M059J (cell line): ENCODE measurements at places on chromosomes 5 and 9.

GRCh38 chr5:53950621-53951020 lies 359.8 kb downstream of the ARL15 start:
- no peak for DNase-seq

GRCh38 chr5:179123109-179123426 lies 62.9 kb downstream of the ZNF354C start:
- no peak for DNase-seq

DNA sequence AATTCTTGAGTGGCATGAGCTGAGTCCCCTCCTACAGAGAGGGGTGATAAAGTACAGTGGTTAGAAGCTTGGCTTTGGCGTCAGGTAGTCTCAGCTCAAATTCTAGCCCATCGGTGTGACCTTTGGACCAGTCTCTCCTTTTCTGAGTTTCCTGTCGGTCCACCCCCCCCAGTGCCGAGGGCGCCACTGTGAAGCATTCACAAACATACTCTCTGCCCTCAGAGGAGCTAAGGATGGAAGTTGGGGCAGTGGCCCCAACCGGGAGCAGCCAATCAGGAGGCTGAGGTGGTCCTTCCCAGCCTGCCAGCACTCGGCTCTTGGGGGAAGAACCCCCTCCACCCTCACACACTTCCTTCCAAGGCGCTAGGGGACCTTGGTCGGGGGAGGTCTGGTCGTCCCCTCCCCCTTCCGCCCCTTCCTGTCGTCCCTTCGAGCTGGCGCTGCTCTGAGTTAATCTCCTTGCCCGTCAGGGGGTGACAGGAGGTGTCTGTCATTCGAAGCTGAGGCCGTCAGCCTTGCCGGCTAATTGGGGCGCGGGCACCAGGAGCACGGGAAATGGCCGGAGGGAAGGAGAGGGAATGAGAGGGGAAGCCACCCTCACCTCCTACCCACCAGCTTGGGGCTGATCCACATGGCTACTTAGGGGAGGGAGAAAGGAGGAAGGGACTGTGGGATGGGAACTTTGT lies 53.0 kb downstream of the CXXC5 start:
- DNase-seq = no peak

GRCh38 chr5:58786035-58786434 lies 203.2 kb downstream of the RAB3C start:
- no peak for DNase-seq

- peak; percentile 86 for DNase-seq
Observed at GRCh38 chr9:98899408-98900056, 44.2 kb upstream of the COL15A1 start.

GRCh38 chr5:171416160-171417049 lies 3.0 kb upstream of the FGF18 start:
- no peak for DNase-seq

GRCh38 chr9:104104360-104104759 lies 10.3 kb downstream of the SMC2 start:
- DNase-seq = no peak

- peak; percentile 15 for DNase-seq
Observed at GRCh38 chr5:120806202-120806601, 342.1 kb downstream of the PRR16 start.

DNA sequence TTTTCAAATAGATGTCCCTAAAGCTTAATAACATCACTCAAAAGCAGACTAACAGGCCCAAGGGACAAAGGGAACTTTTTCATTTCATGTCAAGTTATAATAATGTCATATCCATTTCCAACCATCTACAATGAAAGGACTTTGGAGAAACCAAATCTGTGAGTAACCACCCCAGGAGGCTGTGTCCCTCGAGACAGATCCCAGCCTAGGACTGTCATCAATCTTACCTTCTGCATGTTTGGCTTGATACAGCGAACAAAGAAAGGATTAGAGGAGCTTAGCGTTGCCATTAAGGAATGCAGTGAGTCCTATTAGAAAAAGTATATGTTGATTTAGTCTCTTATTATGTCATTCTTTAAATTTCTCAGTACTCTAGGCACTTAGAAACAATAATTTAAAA lies 137.8 kb upstream of the RETREG1 start:
- DNase-seq = no peak

DNA sequence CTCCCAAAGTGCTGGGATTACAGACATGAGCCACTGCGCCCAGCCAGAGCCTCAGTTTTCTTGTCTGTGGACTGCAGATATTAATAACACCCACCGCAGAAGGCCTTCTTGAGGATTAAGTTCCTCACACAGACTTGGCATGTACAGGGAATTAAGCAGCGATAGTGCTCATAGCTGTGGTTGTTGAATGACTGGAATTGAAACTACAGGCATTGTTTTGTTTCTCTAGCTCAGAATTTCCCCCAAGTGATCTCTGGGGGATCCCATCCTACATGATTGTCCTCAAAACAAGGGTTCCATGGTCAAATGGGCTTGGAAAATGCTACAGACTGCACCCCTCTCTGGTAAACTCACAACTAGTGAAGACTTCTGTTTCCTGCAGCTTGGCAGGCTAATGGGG lies 44.2 kb upstream of the TDRD7 start:
- no peak for DNase-seq

- no peak for DNase-seq
Observed at GRCh38 chr9:33166231-33167083, 679 bp downstream of the B4GALT1 start.

DNA sequence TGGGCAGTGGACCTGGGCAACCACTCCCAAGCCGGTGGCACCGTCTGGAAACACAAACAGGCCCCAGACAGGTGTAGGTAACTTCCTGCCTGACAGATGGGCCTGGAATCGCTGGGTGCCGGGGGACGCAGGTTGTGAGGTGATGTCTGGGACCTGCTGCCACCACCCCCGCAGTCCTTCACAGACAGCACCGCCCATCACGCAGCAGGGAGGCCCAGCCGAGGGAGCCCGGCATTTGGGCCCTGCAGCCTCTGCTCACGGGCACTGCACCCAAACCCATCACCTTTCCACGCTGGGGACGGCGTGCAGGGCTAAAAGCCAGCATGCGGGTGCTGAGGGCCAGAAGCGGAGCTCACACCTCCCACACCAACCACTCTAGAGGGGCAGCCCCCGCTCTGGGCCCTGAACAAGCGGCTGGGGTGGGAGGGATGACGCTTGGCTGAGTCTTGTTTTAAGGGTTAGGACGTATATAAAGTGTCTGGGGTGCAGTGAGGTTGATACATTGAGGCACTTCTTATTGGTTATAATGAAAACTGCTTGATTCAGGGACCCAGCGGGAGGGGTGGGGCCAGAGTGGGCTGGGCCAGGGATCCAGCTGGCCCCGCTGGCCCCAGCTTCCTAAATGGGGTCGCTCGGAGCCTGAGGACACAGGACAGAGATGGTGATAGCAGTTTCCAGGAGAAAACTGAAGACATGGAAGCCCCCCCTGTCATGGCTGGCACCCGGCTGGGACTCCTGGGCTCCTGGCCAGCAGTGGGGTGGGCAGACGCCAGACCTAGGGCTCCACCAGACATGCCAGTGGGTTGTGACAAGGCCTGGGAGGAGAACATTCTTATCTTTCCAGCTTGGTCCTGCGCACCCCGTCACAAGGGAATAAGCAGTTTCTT lies 11.3 kb downstream of the MYMK start:
- no peak for DNase-seq

- peak; percentile 96 for DNase-seq
Observed at GRCh38 chr5:31408814-31409213, 123.1 kb downstream of the DROSHA start.

DNA sequence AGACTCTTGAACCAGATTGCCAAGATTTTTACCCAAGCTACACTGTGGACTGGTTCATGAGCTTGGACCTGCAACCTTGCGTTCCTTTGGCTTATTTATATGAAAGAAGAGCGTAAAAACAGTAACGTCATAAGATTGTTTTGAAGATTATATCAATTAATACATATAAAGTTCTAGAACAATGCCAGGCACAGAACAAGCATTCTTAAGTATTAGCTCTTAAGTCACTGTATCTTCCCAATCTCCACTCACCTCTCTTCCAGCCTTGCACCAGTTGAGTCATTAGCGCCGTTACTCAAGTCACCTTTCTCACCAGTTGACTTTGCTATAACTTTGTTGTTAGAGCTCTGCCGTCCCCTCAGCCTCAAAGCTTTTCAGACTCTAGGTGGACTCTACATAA lies 415.7 kb downstream of the PLK2 start:
- DNase-seq = no peak

GRCh38 chr5:118788351-118788750 lies 200.0 kb downstream of the DTWD2 start:
- no peak for DNase-seq

GRCh38 chr9:3018071-3018470 lies 174.2 kb upstream of the PUM3 start:
- no peak for DNase-seq

DNA sequence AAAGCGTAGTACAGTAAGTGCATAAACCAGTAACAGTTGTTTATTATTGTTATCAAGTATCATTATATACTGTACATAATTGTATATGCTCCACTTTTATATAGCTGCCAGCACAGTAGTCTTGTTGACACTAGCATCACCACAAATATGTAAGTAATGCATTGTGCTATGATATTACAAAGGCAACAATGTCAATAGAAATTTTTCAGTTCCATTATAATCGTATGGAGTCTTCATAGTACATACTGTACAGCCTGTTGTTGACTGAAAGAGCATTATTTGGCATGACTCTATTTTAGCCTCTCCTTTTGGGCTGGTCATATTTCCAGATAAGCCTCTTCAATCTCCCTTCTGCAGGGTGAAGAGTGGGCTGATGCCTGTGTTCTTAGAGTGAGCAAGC lies 40.4 kb downstream of the CFAP95 start:
- DNase-seq = no peak

GRCh38 chr5:40678460-40679147 lies 1.1 kb upstream of the PTGER4 start:
- DNase-seq = no peak

DNA sequence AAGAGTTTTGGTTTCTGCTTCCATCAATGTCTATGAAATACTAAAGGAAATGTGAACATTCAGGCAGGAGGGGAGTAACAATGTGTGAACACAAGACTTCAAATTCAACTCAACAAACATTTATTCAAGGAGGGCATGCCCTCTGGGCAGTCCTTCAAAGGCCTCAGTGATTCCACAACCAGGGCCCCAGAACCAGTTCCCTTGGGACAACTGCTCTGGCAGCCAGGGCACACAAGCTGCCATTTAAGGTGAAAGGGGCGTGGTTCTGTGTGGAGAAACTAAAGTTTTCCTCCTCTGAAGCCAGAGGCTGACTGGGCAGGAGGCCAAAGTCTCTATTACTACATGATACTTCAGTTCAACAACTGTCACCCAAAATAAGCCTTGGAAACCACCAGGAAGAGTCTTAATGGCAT lies 3.2 kb downstream of the RBM18 start:
- DNase-seq = peak; percentile 73

DNA sequence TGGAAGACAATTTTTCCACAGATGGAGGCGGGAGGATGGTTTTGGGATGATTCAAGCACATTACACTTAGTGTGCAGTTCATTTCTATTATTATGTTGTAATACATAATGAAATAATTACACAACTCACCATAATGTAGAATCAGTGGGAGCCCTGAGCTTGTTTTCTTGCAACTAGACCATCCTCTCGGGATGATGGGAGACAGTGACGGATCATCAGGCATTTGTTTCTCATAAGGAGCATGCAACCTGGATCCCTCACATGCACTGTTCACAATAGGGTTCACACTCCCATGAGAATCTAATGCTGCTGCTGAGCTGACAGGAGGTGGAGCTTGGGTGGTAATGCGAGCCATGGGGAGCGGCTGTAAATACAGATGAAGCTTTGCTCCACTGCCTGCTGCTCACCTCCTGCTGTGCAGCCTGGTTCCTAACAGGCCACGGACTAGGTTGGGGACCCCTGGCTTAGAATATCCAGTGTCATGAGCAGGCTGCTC lies 1.6 kb downstream of the STKLD1 start:
- DNase-seq = no peak

DNA sequence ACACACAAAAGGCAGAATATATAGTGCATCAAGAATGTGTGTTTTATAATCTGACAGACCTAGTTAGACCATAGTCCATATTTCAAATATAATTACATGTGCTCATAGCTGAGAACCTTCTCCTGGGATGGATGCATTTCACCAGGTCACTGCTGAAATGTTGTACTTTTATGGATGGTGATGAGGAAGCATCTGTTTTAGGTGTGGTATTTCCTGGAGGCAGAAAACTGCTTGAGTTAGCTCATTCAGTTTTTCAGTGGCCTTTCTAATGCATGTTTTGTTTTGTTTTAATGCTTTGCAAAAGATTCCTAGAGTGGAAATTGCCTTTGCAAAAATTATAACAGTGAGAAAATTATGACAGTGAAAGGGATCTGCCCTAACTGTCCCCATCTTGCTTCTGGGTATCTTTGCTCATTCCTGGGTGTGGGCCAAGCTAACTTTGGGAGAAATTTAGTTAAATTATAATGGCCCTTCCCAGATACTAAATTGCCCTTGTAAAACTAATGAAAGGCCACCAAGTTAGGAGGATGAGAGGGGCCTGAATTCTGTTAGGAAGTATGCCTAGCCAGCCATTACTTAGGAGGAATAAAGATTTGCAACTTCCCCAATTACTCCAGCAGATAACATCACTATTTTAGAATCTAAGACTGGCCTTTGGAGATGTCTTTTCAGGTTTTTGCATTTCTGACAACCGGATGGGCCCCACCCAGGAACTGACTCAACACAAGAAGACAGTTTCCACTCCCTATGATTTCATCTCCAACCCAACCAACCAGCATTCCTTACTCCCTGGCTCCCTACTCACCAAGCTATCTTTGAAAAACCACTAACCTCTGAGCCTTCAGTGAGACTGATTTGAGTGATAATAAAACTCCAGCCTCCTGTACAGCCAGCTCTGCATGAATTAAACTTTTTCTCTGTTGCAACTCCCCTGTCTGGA lies 7.0 kb upstream of the IL12B start:
- DNase-seq = peak; percentile 86

GRCh38 chr9:99582814-99583213 lies 238.9 kb upstream of the NR4A3 start:
- DNase-seq = no peak

DNA sequence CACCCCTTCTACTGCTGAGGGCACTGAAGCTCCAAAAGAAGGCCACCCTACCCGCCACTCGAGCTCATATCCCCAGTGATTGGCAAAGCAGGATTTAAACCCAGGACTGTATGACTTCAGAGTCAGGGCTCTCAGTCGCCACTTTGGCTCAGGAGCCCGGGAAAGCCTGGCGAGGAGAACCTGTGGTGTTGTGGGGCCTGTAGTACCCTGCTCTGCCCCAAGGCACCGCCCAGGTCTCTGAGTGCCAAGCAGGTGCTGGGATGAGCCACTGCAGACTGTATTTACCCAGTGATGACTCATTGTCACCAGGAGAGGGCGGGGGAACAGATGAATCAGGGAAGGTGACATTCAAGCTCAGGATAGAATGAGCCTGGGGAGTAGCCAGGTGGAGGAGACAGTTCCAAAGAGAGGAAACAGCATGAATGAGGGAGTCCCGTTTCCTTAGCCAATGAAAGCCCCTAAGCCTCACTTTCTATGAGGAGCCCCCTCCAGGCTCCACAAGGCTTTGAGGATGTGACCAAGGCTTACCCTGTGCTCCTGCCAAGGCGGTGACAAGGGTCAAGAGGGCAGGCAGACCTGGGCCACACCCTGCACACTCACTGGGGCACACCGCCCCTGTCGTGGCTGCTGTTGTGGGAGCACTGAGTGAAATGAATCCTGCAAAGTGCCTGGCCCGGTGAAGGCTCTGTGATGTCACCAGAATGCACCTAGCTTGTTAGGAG lies 17.8 kb upstream of the DPM2 start:
- DNase-seq = peak; percentile 89
